Kasumi-1 (cell line): ENCODE measurements at places on chromosomes 3 and 15.

- no peak for DNase-seq
Measured at GRCh38 chr3:135641761-135642160, 323.8 kb upstream of the PPP2R3A start.

- no peak for DNase-seq
Measured at GRCh38 chr15:26438316-26438715, 334.6 kb downstream of the GABRB3 start.

DNA sequence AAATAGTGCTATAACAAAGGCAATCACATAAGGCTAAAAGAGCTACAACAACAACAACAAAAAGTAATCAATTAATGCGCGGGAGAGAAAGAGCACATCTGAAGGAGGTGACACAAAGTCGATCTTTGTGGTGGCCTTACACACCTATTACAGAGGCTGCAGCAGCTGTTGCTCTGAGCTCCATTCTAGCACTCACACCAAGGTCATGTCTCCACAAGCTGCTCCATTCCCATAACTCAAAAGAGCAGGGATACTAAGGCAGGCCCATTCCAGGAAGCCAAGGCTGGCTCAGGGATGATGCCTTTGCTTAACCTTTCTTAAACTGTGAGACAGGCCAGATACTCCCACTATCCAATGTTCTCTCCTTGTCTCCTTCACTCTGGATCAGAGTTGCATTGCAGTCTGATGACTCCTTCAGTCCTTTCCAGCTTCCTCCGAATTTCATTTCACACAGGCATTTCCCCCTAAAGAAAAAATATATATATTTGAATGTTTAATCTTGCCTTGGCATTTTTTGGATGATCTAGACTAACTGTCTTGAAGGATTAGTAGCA is 52.7 kb downstream of the SNTN start:
- DNase-seq: no peak

- no peak for DNase-seq
Measured at GRCh38 chr3:195185583-195185982, 85.4 kb downstream of the XXYLT1 start.

- no peak for DNase-seq
Measured at GRCh38 chr3:33543601-33544000, 103.4 kb upstream of the UBP1 start.

DNA sequence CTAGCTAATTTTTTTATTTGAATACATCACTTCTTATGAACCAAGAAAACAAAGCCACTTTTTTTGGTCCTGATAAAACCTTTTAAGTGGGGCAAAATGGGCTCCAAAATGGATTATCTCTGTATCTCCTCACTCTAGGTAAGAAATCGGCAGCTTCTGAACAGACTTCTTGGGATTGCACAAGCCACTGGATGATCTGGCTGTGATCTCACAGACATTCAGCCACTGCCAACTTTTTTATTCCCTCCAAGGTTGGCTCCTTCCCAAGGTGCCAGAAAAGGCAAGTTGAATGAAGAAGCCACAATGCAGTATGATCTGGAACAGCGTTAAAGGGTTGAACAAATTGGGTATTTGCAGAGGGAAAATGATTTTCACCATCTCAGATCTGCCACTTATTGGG is 73.2 kb downstream of the PRICKLE2 start:
- no peak for DNase-seq

- DNase-seq: no peak
Measured at GRCh38 chr3:61899700-61900462, 338.5 kb downstream of the PTPRG start.

DNA sequence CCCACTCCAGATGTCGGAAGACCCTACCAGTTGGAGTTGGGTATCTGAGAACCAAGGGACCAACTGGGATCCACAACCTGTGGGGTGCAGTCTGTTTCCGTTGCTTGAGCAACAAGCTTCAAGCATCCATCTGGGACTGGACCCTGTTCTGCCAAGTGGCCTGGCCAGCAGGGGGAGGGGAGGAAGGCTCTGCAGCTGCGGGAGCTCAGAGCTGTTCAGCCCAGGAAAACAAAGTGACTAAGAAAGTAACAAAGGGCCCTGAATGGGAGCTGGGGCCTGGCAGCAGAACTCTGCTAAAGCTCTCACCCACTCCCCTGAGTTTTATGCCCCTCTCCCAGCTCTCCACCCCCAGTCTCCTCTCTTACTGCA is 2.7 kb downstream of the TYRO3 start:
- DNase-seq: no peak

DNA sequence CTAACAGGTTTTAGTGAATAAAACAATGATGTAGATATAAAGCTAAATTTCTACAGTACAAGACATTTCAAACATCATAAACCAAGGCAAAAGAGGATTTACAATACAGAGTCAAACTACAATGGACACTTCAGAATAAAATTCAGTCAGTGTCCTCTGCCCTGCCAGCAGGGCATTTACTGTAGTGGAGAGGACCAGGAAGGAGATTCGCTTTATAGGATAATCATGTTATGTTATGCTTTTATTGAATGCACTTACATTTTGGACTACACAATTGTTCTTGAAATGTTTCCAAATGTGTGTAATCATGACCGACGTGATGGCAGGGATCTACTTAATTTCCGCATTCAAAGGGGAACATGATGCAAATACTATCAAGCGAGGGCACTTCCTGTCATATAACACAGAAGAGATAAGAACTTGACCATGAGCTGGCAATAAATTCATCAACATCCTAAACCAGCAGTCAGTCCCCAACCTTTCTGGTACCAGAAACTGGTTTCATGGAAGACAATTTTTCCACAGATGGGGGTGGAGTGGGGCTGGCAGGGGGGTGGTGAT is 925.6 kb downstream of the FHIT start:
- DNase-seq: no peak

DNA sequence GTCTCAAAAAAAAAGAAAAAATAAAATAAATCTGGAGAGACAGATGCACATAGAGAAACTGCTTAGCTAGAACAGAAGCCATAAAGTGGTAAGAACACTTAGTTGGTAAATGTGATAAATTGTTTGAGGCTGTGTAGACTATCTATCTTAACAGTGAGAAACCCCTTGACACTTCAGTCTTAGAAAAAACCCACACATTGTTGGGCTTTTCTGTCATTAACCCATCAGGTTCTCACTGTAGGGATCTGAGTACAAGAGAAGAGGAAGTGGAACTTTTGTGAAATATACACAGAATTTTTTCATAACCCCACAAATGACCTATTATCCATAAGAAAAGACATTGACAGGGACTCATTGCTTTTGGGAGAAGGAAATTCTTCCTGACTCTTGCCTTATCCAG is 24.4 kb downstream of the TP63 start:
- DNase-seq: no peak

DNA sequence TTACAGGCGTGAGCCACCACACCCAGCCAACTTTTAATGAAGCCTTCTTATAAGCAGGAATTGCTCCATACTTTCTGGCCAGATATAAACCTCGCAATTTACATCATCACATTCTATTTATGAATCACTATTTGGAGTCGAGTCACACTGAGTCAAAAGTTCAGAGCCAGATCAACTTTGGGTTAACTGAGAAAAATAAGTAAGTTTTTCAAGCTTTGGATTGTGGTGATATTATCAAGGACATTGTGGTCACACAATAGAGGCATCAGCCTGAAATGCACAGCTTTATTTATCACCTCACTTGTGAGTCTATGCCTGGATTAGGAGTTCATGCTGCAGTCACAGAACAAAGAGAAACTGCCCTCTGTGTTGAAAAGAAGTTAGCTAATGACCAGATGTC is 1163.5 kb downstream of the ROBO1 start:
- no peak for DNase-seq

- no peak for DNase-seq
Measured at GRCh38 chr3:150057227-150057626, 86.5 kb upstream of the PFN2 start.

GRCh38 chr15:67267440-67267839 is 12.9 kb downstream of the IQCH start:
- DNase-seq: no peak

- peak; percentile 12 for DNase-seq
Measured at GRCh38 chr3:51722362-51722761, 15.5 kb downstream of the GRM2 start.

GRCh38 chr3:66629150-66629981 is 128.5 kb upstream of the LRIG1 start:
- DNase-seq: no peak

DNA sequence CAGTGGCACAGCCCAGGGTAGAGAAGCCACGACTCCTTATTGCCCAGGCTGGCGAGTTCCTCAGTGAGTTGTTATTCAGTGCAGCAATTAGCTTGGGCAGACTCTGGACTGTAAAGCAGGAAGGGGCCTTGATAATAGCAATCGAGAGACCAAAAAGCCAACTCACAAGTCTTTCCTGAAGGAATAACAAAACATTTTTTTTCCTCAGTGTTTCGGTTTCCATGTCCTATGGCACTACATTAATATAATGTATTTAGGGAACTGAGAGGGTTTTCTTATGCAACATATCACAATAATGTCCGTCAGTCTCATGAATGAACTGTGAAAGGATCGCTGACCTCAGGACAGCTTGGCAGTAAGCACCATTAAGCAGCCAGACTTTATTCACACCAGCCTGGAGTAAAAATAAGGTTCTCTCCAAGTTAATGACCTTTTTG is 248.9 kb upstream of the TBL1XR1 start:
- DNase-seq: no peak

DNA sequence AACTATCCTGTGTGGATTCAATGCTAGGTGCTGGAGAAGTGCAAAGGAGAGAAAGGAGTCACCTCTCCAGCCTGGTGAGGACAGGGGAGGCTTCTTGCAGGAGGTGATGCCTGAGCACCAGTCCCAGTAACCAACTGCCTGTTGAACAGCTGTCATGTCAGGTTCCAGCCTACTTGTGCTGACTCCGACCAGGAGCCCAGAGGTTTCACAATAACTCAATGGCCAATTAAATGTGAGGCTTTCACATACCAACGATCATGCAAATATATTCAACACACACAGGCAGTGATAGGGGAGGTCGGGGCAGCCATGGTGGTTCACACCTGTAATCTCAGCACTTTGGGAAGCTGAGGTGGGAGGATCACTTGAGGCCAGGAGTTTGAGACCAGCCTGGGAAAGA is 7.7 kb downstream of the SORD start:
- DNase-seq: no peak

DNA sequence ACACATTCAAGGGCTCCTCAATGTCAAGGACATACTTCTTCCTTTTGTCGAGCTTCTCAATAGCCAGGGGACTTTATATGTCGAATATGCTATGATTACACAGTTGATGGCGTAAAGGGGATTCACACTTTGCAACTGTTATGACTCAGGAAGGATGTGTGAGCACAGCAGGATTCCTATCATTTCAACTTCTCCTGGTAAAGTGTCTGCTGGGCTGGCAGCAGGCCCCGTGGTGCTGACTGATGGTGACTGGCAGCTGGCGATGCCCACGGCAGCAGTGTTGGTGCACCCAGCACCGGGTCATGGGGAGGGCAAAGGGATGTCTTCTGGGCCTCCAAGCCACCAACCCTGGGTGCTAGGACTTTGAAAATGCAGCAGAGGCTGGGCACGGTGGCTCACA is 44.8 kb upstream of the GNB5 start:
- DNase-seq: no peak

- DNase-seq: no peak
Measured at GRCh38 chr3:87674397-87675161, 384.2 kb downstream of the CGGBP1 start.

DNA sequence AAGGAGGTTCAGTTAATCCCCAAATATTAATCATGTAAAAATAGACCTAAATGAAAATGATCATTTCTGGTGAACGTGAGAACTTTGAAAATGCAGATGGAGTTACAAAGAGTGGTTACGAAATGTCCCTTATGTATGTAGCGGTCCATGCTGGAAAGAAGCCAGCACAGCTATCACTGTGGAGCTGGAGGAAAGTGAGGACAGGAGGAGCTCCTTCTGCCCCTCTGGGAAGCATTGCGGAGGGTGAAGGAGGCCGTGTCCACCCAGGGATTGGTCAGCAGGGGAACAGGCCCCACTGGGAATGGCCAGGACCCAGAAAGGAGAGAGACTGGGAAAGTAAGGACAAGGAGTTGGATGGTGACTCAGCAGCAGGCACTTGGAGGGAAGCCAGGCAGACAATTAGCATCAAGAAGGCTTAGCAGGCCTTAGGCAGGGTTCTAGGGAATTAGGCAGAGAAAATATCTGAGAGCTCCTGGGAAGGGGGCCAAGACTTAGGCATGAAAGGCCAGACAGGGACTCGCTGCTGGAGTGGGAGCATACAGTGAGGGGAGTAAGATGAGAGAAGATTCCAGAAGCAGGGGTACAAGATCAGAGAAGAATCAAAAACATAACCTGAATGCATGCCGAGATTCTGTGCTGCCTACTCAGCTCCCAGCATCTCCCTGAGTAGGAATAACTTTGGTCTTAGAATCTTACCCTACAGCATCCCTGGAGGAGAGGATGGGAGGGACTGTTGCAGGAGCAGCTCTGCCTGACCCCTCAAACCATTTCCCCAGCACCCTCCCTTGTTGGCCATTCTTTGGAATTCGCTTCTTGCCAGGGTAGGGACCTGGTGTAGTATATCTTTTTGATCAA is 171.0 kb upstream of the UMPS start:
- no peak for DNase-seq

DNA sequence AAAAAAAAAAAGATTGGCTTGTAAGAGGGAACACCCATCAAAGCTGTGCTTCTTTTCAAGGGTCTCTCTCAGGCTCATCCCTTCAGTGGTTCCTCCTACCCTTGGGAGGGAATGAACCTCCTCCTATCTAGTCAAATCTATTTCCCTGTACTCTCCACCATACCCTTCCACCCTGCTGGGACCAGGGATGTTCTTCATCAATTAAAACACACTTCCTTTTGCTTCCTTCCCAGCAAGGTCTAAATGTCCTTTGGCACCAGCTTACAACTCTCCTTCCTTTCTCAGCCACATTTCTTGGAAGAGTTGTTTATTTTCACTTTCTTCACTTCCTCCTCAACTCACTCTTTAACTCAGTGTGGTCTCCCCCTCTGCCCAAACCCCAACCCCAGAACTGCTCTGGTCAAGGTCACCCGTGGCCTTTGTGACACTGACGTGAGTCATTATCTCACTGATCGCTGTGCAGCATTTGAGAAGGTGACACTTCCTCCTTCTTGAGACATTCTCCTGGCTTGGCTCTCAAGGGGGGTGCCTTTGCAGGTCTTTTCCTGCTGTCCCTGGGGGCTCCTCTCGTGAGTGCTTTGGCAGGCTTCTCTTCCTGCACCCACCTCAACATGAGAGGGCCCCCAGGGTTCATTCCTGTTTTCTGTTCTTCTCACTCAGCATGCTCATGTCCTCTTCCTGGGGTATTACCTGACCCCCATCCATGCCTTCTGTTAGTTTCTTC is 210.5 kb upstream of the TLE3 start:
- DNase-seq: no peak

DNA sequence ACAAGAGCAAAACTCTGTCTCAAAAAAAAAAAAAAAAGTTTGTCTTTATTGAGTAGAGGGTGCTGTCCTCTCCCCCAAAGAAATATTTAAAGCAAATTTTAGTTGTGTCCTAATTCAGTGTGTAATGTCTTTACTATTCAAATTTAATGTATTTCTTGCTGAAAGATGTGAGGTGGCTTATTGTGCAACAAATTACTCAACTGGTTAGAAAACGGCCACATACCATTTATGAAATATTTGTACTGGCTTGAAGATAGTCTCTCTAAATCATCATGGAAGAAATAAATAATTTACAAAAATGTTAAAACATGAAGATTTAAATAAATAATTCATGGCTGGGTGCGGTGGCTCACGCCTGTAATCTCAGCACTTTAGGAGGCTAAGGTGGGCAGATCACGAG is 63.0 kb downstream of the SLTM start:
- no peak for DNase-seq
